SK-N-MC (cell line): ENCODE measurements at places on chromosomes 12 and 14.

DNA sequence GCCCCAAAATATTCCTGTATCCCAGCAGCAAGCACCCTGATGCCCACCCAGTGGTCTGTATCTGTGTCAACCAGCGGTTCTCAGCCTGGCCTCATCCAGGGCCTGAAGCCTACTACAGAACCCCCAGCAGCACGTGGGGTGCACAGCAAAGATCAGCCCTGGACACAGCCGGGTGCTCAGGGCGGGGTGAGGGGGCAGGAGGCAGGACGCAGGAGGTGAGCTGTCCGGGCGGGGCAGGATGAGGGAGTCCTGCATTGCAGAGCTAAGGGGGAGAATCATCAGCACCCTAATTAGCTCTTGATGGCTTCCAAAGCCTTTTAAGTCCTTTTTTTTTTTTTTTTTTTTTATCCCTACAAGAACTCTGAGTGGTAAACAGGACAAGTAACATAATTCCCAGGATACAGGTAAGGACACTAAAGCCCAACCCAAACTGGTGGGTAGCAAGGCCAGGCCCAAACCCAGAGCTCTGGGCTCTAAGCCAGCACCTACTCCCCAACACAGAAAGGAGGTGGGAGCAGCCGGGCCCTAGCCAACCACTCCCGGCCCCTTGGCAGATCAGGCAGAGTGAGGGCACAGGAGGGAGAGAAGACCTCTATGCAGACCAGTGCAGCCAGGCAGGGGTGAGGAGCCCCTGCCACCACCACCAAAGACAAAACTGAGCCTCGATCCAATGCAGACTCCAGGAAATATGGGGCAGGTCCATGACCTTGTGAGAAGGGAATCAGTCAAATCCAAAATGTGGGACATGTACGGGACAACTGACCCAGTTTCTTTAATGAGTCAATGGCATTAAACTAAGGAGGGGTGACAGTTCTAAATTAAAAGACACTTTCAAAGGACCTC is 32.3 kb upstream of the EIF5 start:
- DNase-seq = no peak

DNA sequence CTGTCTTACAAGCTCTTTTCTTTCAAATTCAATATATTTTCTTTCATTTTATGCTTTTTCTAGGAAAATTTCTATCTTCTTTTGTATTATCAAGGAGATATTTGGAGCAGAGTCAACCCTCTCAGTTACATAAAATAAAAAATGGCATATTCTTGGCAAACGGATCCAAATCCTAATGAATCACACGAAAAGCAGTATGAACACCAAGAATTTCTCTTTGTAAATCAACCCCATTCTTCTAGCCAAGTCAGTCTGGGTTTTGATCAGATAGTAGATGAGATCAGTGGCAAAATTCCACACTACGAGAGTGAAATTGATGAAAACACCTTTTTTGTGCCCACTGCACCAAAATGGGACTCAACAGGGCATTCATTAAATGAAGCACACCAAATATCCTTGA is 20.6 kb downstream of the PIK3C2G start:
- DNase-seq = no peak

GRCh38 chr12:91289906-91290305 is 107.3 kb upstream of the DCN start:
- DNase-seq = peak; percentile 12

- DNase-seq = no peak
Measured at GRCh38 chr14:45251912-45252311, 1.1 kb downstream of the MIS18BP1 start.

DNA sequence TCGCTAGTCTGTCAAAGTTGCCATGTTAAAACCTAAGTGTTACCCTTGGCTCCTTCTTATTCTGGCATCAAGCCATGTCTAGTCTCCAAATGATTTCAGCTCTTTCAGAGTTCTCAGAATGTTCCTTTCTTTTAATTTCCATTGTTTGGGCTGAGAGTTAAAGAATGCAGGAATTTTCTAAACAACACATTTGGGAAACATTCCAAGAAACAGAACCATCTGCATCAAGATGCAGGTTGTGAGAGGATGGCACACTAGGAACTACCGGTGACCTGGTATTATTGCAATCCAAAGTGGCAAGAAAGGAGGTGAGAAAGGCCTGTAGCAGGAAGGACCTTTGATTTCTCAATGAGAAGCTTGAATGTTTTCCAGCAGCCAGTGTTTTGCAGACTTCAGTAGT is 30.1 kb downstream of the SLC35F4 start:
- DNase-seq = no peak

DNA sequence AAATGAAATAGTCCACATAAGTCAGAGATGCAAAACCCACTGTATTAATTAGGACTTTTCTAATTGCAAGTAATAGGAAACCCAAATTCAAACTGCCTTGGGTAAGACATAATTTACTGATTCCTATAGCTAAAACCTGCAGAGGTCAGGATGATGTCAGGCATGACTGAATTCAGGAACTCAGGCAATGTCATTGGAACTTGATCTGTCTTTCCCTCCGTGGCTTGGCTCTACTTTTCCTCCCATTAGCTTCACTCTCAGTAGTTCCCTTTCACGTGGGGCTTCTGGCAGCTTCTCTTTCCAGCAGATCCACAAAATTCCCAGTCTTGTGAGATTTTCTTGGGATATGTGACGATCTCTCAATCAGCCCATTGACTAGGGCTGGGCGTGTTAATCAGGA is 2.4 kb upstream of the JDP2 start:
- DNase-seq = no peak

DNA sequence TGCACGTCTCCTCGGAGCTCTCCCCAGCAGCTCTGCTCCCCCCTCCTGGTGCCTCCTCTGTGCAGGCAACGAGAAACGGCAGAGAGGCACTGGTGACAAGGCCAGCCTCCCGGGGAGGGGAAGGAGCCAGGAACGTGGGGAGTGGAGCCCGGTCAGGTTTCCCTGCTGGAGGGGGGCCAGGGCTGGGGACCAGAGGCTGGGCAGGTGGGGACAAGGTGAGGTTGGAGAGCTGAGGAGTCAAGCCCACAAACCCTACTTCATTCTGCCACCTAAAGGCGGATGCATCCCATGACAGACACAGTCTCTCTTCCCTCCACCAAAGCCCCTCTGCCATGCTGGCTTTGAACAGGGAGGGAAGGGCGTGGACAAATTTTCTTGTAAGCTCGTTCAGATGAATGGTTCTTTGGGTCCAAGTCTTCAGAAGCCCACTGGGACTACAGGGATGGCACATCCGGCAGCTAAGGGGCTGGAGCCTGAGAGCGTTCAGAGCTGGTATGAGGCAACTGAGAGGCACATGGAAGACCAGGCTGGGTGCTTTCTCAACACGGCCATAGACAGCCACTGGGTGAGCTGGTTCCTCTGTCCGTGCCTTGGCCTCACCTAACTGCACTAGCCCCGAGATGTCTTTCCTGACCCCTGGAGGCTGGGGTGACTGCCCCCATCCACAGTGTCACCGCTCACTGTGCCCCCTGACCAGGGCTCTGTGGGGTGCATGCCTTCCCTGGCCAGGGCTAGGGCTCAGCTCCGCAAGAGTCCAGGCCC is 105.9 kb downstream of the RBM19 start:
- no peak for DNase-seq

GRCh38 chr14:64680714-64681065 is 23.5 kb upstream of the PLEKHG3 start:
- DNase-seq = no peak

DNA sequence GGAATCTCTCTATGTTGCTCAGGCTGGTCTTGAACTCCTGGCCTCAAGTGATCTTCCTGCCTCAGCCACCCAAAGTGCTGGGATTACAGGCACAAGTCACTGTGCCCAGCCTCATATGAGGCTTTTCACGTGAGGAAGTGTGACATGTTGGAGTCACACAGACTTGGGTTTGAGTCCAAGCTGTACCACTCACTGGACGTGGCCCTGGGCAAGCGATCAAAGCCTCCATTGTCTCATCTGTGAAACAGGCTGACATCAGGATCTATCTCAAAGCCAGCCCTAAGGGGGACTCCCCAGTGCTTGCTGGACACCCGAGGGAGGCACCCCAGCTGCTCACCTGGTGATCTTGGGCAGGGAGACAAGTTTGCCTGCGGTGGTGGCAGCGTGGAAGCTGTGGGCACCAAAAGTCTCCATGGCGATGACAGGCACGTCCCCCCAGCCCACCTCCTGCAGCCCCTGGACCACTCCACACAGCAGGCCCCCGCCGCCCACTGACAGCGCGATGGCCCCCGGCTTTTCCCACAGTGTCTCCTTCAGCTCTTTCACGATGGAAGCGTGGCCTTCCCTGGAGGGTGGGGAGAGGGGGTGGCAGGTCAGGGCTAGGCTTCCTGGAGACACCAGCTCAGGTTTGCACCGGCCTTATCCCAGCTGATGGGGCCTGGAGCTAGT is 6.7 kb downstream of the SDS start:
- no peak for DNase-seq

GRCh38 chr14:31051511-31051910 is 25.3 kb upstream of the STRN3 start:
- DNase-seq = no peak

GRCh38 chr12:85865890-85866289 is 8.2 kb upstream of the NTS start:
- DNase-seq = no peak

DNA sequence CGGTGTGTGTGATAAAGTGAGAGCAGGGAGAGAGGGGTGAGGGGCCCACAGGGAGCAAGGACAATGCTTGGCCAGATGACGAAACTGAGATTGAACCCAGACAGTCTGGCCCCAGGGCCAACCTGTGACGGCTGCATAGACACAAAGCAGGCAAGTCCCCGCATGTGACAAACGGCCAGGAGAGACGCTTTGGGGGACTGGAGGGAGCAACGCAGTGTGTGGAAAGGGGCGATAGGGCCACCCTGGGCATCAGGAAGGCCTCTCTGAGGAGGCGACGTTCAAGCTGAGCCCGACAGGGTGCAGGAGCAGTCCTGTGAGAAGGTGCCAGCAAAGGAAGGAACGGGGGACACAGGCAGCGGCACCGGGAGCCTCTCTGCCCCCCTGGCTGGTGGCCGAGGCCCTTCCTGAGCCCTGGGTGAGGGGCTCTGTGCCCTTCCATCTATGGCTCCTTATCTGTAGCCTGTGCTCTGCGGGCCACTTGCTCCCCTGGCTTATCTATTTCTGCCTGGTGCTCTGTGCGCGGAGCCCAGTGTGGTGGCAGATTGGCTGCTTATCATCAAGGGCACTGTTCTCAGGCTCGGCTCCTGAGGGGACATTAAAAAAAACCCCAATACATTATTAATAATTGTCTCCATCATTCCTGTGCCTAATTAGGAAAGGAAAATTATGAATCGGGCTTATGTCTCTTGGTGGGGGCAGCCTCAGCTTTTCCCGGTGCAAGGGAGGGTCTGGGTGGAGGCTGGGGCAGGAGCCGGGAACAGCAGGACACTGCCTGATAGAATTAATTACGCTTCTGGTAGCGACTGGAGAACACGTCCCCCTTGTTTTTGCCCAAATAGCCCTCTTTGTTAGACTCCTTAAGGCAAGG is 39.8 kb downstream of the PRIMA1 start:
- no peak for DNase-seq

DNA sequence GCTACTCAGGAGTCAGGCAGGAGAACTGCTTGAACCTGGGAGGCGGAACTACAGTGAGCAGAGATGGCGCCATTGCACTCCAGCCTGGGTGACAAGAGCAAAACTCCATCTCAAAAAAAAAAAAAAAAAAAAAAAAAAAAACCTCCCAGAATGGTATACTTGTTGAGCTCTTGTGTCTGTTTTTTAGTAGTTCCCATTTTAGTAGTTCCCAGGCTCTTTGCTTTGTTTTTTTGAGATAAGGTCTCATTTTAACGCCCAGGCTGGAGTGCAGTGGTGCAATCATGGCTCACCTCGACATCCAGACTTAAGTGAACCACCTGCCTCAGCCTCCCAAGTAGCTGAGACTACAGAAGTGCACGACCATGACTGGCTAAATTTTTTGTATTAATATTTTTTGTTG is 13.4 kb downstream of the ATXN2 start:
- DNase-seq = no peak

DNA sequence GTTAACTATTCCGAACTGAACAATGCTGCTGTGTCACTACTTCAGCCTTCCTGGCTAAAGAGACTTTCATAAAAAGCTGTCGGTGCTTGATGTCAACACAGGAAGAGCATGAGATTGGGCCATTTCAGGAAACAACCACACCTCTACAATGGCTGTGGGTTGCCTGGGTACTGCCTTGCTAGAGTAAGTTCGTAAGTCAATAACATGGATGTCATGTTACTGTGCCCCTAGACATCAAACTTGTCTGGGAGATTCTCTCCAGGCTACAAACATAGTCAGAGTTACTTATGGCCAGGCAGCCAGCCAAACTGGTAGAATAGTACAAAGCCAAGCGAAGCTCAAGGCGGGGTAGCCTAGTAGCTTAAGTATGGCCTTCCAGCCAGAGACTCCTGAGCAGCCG is 23.1 kb downstream of the MAX start:
- no peak for DNase-seq

DNA sequence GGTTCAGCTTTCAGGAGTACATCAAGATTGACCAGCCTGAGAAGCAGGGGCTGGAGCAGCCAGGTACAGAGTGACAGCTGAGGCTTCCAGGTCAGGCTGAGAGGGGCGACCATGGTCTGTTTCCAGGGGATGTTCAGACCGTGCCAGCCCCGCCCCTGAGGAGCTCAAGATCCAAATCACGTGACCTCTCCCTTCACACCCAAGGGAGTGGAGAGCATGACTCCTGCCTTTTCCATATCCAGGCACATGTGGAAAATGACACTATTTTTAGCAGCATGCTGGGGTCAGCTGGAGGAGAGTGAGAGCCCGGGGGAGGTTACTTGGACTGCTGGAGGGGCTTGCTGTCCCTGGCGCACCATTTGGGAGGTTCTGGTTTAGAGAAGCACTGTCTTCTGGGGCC is 92.7 kb downstream of the B4GALNT3 start:
- DNase-seq = no peak

- no peak for DNase-seq
Measured at GRCh38 chr14:62189698-62190097, 427.5 kb downstream of the SNAPC1 start.

DNA sequence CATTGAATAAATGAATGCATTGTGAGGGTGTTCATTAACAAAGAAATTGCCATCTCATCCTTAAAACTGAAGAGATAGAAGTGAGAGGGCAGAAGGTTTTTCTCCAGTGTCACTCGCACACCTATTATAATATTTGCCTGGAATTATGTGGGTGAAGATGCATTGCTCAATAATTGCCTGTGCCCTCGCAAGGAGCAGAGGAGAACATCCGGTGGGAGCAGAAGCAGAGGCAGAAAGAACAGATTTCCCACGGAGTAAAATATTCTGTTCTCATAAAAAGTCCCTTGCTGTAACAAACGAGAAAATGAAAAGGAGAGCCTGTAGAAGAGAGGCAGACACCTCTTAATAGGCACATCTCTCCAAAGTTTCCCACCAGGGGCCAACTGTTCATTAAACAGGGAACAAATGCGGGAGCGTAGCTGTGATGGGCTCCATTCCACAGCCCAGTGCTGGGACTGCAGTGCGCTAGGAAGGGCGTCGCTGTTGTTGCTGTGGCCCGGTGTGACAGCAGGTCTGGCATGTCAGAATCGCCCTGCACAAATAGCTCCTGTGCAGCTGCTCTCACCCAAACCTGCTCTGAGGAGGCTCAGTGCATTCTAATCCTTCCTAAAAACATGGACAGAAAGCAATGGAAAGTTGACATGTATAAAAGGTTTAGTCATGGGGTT is 359.8 kb downstream of the APAF1 start:
- DNase-seq = no peak
